Heart left ventricle (tissue), 16 donors: ENCODE measurements at places on chromosomes 3 and 15. TPM values are rescaled to one million over a fixed set of nuclear protein-coding genes. Genes with fewer than 3 reads are reported as not detected.

- no peaks in the 10 kb centered on the region for H3K4me1 ChIP-seq
- H3K27ac ChIP-seq: no peak overlapping the region
- DNase-seq: no peak
- H3K36me3 ChIP-seq: no peaks in the 10 kb centered on the region
These were observed 268.6 kb upstream of the SLITRK3 start for GRCh38 chr3:165464736-165465135.

GLDN gene
- total RNA-seq: 10.4 TPM

- H3K4me1 ChIP-seq: peaks cover 3% of the 10 kb centered on the region
- no peak for DNase-seq
- no peaks in the 10 kb centered on the region for H3K27me3 ChIP-seq
- no peak overlapping the region for H3K27ac ChIP-seq
- peaks cover 20% of the 10 kb centered on the region for H3K36me3 ChIP-seq
- H3K4me3 ChIP-seq: no peak overlapping the region
These were observed 76.3 kb downstream of the UBE3A start for GRCh38 chr15:25362545-25362944.

GRCh38 chr3:99330281-99330680, 308.1 kb upstream of the COL8A1 start:
- no peaks in the 10 kb centered on the region for H3K36me3 ChIP-seq
- H3K4me3 ChIP-seq: no peak overlapping the region
- no peak overlapping the region for H3K27ac ChIP-seq

DNA sequence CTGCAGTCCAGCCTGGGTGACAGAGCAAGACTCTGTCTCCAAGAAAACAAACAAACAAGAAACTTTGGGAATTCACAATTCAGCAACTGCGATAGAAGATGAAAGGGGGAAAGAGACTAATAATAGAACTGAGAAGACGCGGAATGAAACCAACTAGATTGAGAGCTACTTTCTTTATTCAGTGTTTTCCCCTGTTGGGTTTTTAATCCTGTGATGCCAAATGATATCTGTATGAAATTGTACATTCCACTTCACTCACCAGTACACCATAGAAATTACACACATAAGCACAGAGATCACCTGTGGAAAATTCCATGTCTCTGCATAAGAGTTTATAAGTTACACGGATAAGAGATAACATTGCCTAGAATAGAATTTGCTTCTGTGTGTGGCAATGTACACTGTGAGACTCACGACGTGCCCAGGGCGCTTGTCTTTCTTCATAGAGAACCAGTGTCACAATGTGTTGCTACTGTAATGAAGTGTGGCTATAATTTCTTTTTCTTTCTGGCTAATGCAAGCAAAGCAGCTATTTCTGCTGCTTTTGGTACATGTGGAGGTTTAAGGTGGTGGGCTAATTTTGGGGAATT, 17.7 kb upstream of the CHST2 start:
- H3K4me1 ChIP-seq: no peaks in the 10 kb centered on the region
- H3K36me3 ChIP-seq: no peaks in the 10 kb centered on the region
- H3K4me3 ChIP-seq: no peak overlapping the region
- H3K27me3 ChIP-seq: no peaks in the 10 kb centered on the region

DNA sequence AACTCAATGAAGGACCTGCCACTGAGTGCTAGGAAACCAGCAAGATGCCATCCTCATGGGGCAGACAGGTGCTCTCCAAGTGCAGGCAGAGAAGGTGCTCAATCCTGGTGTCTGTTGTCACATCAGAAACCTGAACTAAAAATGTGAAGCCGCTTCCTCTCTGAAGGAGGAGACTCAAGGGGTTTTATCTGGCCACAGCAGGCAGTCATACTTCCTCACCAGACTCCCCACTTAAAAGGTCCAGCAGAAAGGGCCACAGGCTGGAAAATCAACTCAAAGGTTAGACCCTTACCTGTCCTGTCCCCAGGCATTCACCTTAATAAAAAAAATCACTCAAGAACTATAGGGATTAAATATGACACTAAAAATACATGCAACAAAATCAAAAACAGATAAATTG, 4.8 kb downstream of the CCDC12 start:
- peaks cover 7% of the 10 kb centered on the region for H3K36me3 ChIP-seq
- no peak overlapping the region for H3K27ac ChIP-seq

SNTN gene
- total RNA-seq: not detected

P2RY12 gene
- 0.42 TPM for total RNA-seq

DNA sequence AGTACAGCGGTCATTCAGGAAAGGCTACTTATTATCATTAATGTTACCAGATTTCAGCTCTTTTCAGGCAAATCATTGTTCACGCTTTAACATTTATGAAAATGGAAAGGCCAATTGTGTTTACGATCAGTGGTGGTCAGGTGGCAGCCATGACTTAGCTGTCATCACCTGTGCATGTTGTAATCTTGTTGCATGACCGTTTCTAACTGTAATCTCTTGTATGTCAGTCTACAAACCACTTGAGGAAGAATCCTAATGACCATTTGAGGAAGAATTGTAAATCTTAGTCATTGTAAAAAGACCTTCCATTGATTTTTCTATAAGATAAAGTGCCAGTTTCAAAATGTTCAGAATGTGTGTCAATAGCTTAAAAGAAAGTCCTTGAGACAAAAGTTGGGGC, 100.4 kb downstream of the SERPINI1 start:
- H3K4me3 ChIP-seq: no peak overlapping the region
- no peak for DNase-seq
- no peaks in the 10 kb centered on the region for H3K36me3 ChIP-seq
- no peak overlapping the region for H3K27ac ChIP-seq
- H3K27me3 ChIP-seq: no peaks in the 10 kb centered on the region

GRCh38 chr15:27237319-27237939, 266.4 kb downstream of the GABRG3 start:
- H3K27ac ChIP-seq: no peak overlapping the region
- DNase-seq: no peak
- H3K27me3 ChIP-seq: no peaks in the 10 kb centered on the region
- H3K36me3 ChIP-seq: no peaks in the 10 kb centered on the region
- H3K4me3 ChIP-seq: no peak overlapping the region

GRCh38 chr3:138442433-138442832, 8.0 kb downstream of the ESYT3 start:
- no peaks in the 10 kb centered on the region for H3K4me1 ChIP-seq
- DNase-seq: no peak
- H3K36me3 ChIP-seq: no peaks in the 10 kb centered on the region
- H3K4me3 ChIP-seq: no peak overlapping the region
- H3K27me3 ChIP-seq: no peaks in the 10 kb centered on the region
- no peak overlapping the region for H3K27ac ChIP-seq

GRCh38 chr3:153958635-153959595, 162.3 kb upstream of the ARHGEF26 start:
- no peak overlapping the region for H3K4me3 ChIP-seq
- H3K4me1 ChIP-seq: no peaks in the 10 kb centered on the region
- H3K27ac ChIP-seq: no peak overlapping the region
- H3K36me3 ChIP-seq: no peaks in the 10 kb centered on the region
- DNase-seq: no peak

DNA sequence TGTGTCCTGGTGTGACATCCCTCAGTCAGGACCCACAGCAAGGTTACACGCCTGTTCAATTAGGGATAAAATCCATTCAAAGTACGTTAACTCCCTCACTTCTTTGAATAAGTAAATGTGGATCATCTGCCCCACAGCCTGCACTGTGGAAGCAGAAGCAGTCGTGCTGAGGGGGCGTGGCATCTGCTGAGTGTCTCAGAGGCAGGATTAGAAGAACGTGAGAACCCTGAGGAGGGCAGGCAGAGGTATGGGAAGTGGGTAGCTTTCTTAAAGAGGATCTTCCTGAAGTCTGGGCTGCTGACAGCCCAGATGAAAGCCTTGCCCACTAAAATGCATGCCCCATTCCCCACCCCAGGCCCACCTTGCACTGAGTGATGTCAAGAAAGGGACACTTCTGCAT, 28.5 kb downstream of the CRABP1 start:
- H3K27ac ChIP-seq: no peak overlapping the region
- no peaks in the 10 kb centered on the region for H3K36me3 ChIP-seq
- no peak overlapping the region for H3K4me3 ChIP-seq
- no peak for DNase-seq

GRCh38 chr15:82146576-82146975, 100.8 kb upstream of the MEX3B start:
- peaks cover 18% of the 10 kb centered on the region for H3K36me3 ChIP-seq
- H3K27ac ChIP-seq: no peak overlapping the region
- H3K27me3 ChIP-seq: no peaks in the 10 kb centered on the region
- H3K4me3 ChIP-seq: no peak overlapping the region
- H3K4me1 ChIP-seq: peaks cover 6% of the 10 kb centered on the region

DNA sequence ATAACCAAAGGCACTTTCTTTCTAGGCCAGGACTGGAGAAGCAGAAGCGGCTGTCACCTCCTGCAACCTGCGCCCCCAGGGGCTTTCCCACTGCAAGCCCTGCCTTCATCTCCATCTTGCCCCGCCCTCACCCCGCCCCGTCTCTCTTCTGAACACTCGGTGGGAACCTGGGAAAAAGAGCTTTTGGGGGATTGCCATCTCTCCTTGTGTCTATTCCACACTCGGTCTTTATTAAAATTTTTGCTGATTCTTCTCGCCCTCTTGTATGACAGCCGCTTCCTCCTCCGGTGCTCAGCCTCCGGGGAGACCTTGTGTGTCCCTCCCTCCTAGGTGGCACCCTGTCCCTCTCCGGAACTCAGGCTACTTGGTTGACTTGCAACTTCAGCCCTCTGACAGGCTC, 41.9 kb upstream of the SPESP1 start:
- DNase-seq: no peak
- H3K4me3 ChIP-seq: no peak overlapping the region
- H3K27ac ChIP-seq: no peak overlapping the region
- no peaks in the 10 kb centered on the region for H3K4me1 ChIP-seq

- no peak for DNase-seq
- H3K4me1 ChIP-seq: no peaks in the 10 kb centered on the region
- H3K36me3 ChIP-seq: no peaks in the 10 kb centered on the region
These were observed 266.2 kb upstream of the IGF1R start for GRCh38 chr15:98382139-98382538.

PIGB gene
- 2.9 TPM for total RNA-seq

GRCh38 chr3:141129541-141130011, 78.4 kb downstream of the SPSB4 start:
- H3K4me3 ChIP-seq: no peak overlapping the region
- no peak for DNase-seq
- H3K4me1 ChIP-seq: no peaks in the 10 kb centered on the region
- H3K27me3 ChIP-seq: no peaks in the 10 kb centered on the region
- no peak overlapping the region for H3K27ac ChIP-seq

GRCh38 chr3:194225988-194226663, 90.2 kb downstream of the HES1 start:
- no peak overlapping the region for H3K4me3 ChIP-seq
- H3K27me3 ChIP-seq: no peaks in the 10 kb centered on the region
- H3K27ac ChIP-seq: no peak overlapping the region
- no peaks in the 10 kb centered on the region for H3K4me1 ChIP-seq

GRCh38 chr15:91456251-91456718, 356.2 kb downstream of the SV2B start:
- H3K27me3 ChIP-seq: no peaks in the 10 kb centered on the region
- H3K27ac ChIP-seq: no peak overlapping the region
- no peaks in the 10 kb centered on the region for H3K36me3 ChIP-seq

DNA sequence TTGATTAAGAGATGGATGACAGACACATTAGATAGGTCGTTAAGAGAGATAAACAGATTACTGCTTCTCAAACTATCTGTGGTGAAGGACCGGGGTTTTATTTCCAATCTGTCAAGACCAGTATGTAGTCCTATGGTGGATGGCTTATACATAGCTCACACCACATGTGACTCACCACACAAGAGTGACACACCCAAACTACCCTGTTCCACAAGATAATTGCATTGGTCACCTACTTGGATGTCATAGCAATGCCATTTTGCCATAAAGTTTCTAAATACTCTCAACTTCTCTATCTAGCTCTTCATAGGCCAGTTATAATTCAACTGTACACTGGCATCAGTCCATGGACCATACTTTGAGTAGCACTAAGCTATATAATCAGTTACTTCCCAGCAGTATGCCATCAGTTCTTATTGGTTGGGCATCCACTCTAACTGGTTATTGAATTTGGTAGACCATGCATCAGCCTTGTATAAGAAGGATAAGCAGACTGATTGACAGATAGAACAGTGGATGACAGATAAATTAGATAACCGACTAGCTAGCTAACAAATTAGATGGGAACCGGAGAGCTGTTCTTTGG, 11.6 kb downstream of the WWTR1 start:
- H3K4me1 ChIP-seq: peaks cover 56% of the 10 kb centered on the region
- DNase-seq: no peak
- no peak overlapping the region for H3K27ac ChIP-seq

GRCh38 chr3:48128774-48129173, 59.4 kb downstream of the CDC25A start:
- no peak for DNase-seq
- H3K4me1 ChIP-seq: peaks cover 8% of the 10 kb centered on the region
- H3K4me3 ChIP-seq: no peak overlapping the region
- no peak overlapping the region for H3K27ac ChIP-seq

DNA sequence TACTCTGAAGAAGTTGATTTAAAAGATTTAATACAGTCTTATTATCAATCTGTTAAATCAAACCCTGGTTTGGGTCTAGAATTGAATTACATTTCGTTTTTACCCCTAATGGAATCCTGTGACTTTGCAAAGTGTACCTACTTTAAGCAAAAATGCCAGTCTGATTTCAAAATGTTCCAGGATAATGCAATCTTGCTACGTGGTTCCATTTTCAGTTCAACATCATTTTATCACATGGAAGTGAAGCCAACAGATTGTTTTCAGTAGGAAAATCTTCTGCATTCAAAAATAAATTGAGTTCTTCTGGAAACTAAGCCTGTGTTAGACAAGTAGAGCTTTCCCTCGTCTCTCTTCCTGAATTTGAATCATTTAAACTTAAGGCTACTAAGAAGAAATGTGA, 356.4 kb downstream of the CHST2 start:
- no peaks in the 10 kb centered on the region for H3K36me3 ChIP-seq
- no peak overlapping the region for H3K27ac ChIP-seq
- DNase-seq: no peak
- H3K4me3 ChIP-seq: no peak overlapping the region
- H3K4me1 ChIP-seq: no peaks in the 10 kb centered on the region
- H3K27me3 ChIP-seq: no peaks in the 10 kb centered on the region

NKTR gene
- 40.6 TPM for total RNA-seq

DNA sequence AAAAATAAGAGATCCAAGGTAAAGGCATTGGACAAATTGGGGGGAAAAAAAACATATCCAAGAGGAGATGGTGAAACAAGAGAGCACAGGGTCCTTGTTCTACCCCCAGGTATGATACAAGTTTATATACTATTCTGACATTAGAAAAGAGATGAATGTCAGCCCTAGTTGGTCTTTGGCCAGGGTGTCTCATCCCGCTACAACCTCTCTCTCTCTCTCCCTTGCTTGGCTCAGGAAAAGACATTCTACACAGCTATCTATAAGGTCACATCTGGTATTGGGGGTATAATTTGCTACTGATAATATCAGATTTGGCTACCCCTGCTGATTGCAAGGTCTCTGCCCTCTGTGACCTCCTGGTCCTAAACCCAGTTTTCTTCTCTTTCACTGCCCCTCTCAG, 117.2 kb downstream of the GOLIM4 start:
- H3K4me1 ChIP-seq: no peaks in the 10 kb centered on the region
- H3K27ac ChIP-seq: no peak overlapping the region
- no peak for DNase-seq
- H3K27me3 ChIP-seq: no peaks in the 10 kb centered on the region

LTK gene
- total RNA-seq: 0.32 TPM

MELTF gene
- 4.9 TPM for total RNA-seq

GRCh38 chr3:59483191-59483590, 433.4 kb upstream of the CFAP20DC start:
- DNase-seq: no peak
- no peaks in the 10 kb centered on the region for H3K36me3 ChIP-seq
- no peaks in the 10 kb centered on the region for H3K27me3 ChIP-seq
- no peak overlapping the region for H3K4me3 ChIP-seq
